ENCODE measurements at places on chromosomes 16 and 17. TPM values are rescaled to one million over a fixed set of nuclear protein-coding genes. Genes with fewer than 3 reads are reported as not detected.

DNA sequence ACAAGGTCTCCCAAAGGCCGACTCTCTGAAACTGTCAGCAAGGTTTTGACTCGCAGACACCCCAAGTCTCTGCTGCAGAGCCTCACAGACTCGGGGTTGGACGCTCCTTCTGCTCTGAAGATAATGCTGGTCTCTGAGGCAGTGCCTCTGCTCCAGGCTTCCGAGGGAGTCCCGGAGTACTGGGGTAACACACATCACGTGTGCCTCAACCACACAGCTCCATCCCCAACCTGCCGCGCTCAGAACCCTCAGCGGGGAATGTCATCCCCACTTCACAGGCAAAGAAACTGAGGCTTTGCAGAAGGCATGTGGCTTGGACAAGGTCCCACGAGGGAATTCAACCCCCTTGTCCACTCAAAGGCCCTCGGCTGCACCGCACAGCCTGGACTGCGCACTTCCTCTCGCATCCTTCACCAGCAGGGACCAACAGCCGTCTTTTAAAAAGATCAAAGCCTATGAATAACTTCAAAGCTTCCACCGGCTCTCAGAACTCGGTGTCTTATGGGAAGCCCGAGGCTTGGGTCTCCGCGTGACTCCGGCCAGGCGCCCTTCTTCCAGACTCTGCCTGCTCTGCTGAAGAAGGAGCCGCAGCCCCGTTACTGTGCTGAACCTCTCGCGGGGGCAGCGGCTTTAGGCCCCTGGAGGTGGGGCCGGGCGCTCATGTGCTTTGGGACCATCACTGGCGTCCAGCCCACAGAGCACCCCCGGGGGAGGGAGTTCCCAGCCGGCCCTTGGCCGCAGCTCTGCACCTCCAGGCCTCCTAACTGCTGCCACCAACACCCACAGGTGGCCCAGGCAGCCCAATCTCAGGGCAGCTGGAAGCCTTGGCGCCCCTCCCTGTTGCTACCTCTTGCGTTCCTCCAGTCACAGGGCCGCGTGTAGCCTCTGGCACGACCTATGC is 2.2 kb downstream of the TMEM204 start:
- DNase-seq = no peak

FOXO3B gene
- total RNA-seq = 1.9 TPM

MT1F gene
- 12.6 TPM for total RNA-seq

- no peak for DNase-seq
These were observed 33.1 kb downstream of the PMP22 start for GRCh38 chr17:15231851-15232516.

GRCh38 chr16:13919330-13919682 is 648 bp upstream of the ERCC4 start:
- DNase-seq = no peak

ACSM3 gene
- 25.2 TPM for total RNA-seq

SULT1A4 gene
- total RNA-seq = 20.7 TPM

CCL17 gene
- 2.8 TPM for total RNA-seq

RNF157 gene
- total RNA-seq = 2.4 TPM

GRCh38 chr17:33509331-33509730 is 216.2 kb upstream of the ASIC2 start:
- no peak for DNase-seq

SOCS3 gene
- 69.5 TPM for total RNA-seq

DNA sequence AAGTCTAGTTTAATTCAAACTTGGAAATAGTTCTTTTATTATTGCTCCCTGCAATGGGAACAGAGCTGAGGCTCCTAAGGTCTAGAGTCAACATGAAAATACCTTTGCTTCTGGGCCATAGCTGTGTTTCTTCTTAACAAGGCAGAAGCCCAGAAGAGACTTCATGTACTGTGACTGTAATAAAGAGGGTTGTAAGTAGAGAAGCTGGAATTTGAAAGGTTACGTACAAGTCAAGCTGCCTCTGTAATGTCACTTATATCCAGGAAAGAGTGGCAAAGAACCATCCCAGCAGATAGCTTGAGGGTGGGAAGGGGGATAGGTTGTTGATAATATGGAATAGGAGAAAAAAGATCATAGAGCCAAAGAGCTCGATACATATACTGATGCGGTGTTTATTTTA is 248.6 kb downstream of the WWOX start:
- DNase-seq = no peak

DNA sequence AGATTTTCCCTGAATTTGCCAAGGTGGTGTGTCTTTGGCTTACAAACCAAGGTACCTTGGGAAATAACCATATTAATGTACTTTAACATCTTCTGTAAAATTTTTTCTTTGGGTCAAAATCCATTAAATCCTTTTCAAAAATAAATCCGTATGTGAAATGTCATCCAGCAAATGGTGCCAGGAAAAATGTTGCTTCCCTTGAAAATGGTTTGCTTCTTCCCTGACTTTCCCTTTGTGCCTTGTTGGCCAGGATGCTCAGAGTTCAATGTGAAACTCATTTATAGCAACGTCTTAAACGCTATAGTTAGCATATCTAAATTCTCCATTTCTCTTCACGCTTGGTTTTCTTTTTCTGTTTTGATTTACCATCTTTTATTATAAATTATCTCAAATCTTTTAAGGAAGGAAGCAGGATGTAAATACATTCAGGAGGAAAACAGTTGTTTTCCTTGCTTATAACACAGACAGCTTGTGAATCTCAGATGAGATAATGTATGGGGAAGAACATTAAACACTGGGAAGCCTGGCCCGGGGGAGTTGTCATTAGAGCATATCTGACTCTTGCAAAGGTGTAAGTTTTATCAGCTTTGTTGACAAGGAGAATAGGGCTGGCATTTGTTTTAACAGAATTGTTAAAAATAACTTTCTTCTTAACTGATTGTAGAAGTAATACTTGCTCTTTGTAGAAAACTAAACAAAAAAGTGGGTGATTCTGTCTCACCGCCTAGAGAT is 42.1 kb downstream of the GPRC5B start:
- no peak for DNase-seq

DNA sequence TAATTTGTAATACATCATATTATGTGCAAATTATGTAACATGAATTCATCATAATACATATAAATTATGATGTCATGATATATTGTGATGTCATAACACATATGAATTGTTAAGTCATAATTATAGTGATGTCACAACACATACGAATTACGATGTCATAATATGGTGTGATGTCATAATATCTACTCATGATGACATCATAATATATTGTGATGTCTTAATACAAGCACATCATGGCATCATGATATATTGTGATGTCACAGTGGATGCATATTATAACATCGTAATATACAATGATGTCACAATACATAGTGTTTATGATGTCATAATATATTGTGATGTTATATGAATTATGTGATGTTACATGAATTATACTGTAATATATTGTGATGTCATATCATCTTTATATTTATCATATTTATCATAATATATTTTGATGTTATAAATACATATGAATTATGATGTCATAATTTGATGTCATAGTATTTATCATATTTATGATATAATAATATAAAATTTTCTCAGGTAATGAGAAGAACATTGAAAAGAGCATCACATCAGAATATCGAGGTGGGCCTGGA is 1793.0 kb downstream of the TP53TG3F start:
- no peak for DNase-seq

DNA sequence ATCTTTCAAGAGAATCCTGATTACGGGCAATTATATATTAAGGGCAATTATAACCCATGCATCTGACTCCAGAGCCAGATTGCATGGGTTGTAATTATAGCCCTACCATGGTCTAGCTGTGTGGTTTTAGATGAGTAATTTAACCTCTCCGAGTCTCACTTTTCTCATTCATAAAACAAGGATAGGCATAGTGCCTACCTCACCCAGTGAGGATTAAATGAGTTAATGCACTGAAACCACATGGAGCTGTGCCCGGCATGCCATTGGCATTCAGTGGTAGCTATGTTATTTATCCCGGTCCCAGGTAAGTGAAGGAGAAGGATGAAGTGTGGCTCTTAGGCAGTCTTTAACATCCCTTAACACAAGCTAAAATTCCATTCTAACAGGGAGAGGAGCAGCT is 6.3 kb downstream of the SNX20 start:
- DNase-seq = peak; percentile 32

NXN gene
- 42.6 TPM for total RNA-seq
